ENCODE measurements at places on chromosomes 12 and 14. TPM values are rescaled to one million over a fixed set of nuclear protein-coding genes. Genes with fewer than 3 reads are reported as not detected.

The XRCC3 gene
- total RNA-seq: 20.3 TPM

The PLA2G1B gene
- total RNA-seq: not detected

DNA sequence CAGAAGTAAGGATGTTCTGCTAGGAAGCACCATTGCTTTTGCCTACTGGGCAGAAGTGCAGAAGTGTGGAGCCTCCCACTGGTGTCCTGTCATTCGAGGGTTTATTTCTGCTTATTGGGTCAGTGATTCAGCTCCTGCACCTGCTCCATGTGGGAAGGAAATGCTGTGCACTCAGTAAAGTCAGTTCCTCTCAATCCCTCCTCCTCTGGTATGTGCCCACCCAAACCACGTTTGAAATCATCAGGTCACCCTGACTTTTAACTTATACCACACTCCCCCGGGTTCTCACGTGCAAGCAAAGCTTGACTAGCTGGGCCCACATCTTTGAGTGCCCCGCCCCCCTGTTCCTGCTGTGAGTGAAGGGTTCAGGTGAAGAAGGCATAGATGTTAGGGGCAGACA lies 223.7 kb downstream of the CHST11 start:
- no peak overlapping the region for H3K4me3 ChIP-seq
- no peak overlapping the region for H3K27ac ChIP-seq
- H3K4me1 ChIP-seq: peaks cover 1% of the 10 kb centered on the region
- no peaks in the 10 kb centered on the region for H3K36me3 ChIP-seq

DNA sequence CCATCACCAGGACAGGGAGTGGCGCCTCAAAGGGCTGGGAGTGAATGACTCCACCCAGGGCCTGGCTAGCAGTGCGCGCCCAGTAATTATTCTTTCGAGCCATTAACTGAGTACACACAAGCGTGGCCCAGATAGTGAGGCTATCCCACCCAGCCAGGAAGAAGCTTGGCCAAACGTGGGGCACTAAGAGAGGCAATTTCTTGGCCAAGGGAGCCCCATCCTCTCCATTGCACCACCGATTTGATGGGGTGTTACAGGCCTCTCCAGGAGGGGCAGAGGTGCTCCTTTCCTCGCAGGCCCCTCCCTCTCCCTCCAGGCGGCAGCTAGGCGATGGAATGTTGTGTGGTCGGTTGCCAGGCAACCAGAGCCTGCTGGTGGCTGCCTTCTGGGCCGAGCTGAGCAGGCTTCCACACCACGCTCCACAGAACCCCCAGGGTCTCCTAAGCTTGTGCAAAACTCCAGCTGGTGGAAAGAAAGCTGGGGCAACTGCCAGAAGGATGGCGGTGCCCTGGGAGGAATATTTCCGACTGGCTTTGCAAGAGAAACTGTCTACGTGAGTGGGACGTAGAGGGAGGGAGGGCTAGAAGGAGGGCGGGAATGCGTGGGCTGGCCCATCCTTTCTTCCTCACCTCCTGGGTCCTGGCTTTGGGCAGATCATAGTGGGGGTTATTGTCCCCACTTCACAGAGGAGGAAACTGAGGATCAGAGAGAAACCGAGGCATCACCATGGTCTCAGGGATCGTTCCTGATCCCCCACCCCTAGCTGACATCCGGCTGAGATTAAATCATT lies at the start of gene CFAP73:
Gene CFAP73 (plus strand): TSS at position 364 of the 790 bp plus-strand sequence. CDS start 134 bp downstream, at position 498.
- H3K4me3 ChIP-seq: 0 out of 2 replicates have a peak within 1 kb of the TSS, but pooled peaks have one; percentile 17
- DNase-seq: peak; percentile 90
- no peaks in the 10 kb centered on the region for H3K4me1 ChIP-seq

- H3K36me3 ChIP-seq: no peaks in the 10 kb centered on the region
- no peak for DNase-seq
- no peaks in the 10 kb centered on the region for H3K27me3 ChIP-seq
- H3K4me1 ChIP-seq: no peaks in the 10 kb centered on the region
- no peak overlapping the region for H3K27ac ChIP-seq
- no peak overlapping the region for H3K4me3 ChIP-seq
These were observed 974.3 kb downstream of the VRK1 start for GRCh38 chr14:97771340-97772045.

All from GM23248 (cell line).